ENCODE measurements at places on chromosomes 3 and 15.

DNA sequence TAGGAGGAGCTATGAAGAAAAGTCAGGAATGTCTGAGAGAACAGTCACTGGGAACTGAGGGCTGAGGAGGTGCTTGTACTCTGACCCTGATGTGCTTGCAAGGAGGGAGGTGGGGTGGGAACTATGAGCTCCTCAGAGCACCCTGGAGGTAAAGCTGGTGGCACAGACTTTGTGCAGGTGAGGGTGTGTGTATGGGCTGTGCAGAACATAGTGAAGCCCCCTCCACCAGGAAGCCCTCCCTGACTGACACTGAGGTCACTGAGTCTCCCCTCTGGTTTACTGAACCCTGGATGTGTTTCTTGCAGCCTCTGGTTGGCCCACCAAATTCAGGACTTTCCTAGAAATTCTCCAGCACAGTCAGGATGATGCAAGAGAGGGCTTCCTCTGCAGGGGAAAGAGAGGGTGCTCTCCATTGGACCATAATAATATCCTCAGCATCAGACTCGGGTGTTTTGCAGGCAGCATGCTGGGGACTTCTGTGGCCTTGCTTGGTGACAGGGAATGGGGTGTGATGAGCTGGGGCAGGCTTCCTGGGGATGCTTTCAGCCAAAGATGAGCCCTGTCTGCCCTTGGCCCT, 1.5 kb upstream of the ISLR start:
- DNase-seq: no peak

DNA sequence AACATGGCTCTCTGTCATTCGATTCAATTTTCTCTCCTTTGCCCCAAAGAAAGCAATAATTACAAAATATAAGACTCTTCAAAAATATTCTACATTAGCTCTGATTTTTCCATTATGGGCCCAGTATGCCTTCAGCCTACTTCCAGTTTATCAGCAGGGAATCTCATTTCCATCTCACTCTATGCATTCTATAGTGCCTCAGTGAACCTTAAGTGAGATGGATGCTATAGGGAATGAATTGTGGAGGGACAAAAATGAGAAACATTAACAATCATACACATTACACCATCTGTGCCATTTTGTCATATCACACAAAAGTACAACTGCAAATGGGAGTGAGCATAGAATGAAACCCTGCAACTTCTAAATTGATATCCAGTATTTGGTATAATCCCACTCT, 50.7 kb upstream of the TSPAN3 start:
- no peak for DNase-seq

GRCh38 chr3:119681279-119681678, 4.1 kb upstream of the COX17 start:
- DNase-seq: no peak

- DNase-seq: no peak
Observed at GRCh38 chr3:12394569-12395271, 89.6 kb upstream of the TSEN2 start.

DNA sequence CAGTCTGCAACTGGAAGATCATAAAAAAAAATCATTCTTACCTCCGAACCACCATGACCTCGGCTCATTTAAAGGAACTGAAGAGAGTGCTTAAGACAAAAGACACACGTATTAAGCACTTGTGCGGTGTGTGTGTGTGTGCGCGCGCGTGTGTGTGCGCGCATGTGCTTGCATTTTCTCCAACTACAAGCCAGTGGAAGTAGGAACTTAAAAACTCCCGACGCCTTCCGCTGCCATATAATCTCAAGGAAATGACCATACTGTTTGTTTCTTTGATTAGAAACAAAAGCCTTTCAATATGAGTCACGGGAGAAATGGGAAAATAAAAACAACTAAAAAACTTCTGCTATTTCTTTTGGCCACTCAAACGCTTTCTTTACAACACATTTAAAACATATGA, 32.4 kb downstream of the FRMD4B start:
- DNase-seq: no peak

DNA sequence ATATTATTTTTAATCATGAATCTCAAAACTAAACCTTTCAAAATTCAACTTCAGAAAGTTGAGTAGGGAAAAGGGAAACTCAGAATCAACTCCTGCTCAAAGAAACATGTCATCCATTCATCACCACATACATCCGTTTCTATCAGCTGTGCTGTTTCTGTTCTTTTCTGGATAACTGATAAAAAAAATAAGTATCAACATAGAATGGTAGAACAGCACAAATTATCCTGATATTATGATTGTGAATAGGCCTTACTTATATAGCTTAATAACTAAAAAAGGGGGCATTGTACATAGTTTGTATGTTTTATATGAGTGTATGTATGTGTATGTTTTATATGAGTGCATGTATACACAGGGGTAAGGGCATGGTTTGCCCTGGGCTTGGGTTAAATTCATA, 3.1 kb downstream of the TM4SF1 start:
- no peak for DNase-seq

DNA sequence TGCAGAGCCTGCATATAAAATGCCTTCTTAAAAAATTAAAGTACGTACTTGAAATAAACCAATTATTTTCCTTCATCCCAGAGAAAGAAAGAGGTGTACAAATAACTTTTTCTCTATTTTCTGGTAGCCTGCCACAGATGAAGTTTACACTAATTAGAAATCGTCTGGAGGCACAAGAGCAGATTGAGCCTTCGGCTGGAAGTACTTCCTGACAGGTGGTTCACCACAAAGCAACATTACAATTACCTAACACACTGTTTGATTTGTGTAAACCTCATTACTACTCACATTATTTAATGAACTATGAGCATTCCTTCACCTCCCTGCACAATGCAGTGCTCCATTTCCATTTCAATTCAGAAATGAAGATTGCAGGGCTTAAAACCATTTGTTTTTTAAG, 856.1 kb downstream of the SI start:
- DNase-seq: no peak

DNA sequence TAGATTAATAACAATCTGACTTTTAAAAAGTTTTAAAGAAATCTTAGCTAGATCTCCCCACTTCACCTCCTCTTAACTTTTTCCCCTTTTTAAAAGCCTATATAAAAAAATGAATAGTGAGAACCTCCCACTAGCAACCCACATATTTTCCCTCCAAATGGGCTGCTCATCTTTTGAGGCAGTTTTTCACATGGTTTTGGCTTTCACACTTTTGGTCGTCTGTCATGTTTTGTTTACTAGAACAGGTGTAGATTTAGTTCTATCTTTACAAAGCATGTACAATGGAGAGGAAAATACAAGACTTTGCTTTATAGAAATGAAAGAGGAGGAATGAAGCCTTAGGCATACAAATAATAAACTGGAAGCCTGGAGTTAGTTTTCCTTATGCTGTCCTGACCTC, 126.7 kb upstream of the EOMES start:
- DNase-seq: no peak

DNA sequence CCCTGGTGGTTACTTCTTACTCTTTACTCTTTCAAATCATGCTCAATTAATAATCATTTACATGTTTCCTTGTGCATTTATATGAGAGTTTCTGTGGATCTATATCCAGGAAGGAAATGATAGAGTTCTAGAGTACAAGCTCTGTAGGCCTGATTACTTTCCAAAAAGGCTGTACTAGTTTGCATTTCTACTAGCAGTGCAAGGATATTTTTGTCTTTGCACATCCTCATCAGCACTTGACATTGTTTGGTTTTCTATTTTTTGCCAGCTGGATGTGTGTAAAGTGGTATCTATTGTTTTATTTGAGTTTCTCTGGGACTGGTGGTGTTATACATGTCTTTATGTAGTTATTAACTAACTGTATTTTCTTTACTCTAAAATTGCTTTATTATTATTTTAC, 19.6 kb upstream of the SLC7A14 start:
- DNase-seq: no peak

- no peak for DNase-seq
Observed at GRCh38 chr15:61584410-61584809, 355.3 kb upstream of the RORA start.

- no peak for DNase-seq
Observed at GRCh38 chr3:57221883-57222282, 5.6 kb upstream of the APPL1 start.

DNA sequence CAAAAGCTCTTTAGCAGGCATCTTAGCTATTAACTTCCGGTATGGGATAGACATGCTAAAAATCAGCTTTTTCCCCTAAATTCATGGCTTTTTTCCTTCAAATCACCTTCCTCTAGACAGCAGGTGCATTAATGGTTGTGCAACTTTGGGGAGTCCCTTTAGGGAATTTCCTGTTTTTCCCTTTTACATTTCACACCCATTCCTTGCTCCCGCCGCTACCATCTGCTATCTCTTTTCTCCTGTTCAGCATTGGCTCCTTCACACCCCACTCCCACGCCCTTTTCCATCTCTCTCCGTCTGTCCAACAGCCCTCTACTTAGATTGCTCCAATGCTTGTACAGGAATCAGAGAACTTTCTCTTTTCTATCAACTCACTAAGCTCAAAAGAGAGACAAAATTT, 43.4 kb downstream of the FEZF2 start:
- DNase-seq: no peak

- DNase-seq: peak; percentile 8
Observed at GRCh38 chr3:171991166-171991565, 48.2 kb upstream of the FNDC3B start.

- no peak for DNase-seq
Observed at GRCh38 chr3:12808587-12808986, 12.1 kb downstream of the CAND2 start.

GRCh38 chr3:38317192-38317759, 29.3 kb upstream of the XYLB start:
- DNase-seq: no peak

DNA sequence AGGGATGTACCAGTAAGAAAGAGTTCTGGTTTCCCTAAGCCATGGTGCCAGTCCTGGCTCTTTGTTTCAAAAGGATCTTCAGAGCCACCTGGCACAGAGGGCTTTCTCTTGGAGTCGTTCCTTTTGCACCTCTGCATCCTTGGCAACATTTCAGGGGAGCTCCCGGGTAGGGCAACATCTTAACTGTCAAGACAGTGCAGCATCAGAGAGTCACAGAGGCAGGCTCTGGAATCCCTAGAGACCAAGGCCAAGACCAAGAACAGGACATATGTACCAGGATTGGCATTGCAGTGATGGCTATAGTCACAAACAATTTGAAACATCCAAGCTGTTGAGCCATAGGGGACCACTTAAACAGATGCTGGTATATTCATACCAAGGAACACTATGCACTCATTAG, 129.4 kb upstream of the ADPGK start:
- no peak for DNase-seq

DNA sequence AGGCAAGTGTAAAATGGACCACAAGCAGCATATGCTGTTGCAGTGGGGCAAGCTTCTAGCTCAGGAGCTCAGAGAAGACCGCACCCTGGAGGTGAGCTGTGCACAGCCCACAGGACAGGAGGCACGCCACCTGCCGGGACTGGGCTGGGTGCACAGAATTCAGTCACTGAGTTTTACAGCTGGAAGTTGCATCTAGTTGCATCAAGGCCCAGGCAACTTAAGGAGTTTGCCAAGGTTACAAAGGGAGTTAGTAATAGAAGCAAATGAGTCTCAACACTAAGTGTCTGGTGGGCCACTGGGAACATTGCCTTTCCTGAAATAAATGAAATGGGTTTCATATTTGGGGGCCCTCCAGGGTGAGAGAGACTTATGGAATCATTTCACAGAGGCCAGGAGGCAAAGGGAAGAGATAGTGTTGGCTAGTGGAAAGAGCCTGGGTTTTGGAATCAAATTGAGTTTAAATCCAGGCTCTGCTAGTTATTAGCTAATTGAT, 36.0 kb upstream of the TIMP4 start:
- DNase-seq: no peak

GRCh38 chr15:39685999-39686613, 96.5 kb downstream of the FSIP1 start:
- DNase-seq: peak; percentile 9

DNA sequence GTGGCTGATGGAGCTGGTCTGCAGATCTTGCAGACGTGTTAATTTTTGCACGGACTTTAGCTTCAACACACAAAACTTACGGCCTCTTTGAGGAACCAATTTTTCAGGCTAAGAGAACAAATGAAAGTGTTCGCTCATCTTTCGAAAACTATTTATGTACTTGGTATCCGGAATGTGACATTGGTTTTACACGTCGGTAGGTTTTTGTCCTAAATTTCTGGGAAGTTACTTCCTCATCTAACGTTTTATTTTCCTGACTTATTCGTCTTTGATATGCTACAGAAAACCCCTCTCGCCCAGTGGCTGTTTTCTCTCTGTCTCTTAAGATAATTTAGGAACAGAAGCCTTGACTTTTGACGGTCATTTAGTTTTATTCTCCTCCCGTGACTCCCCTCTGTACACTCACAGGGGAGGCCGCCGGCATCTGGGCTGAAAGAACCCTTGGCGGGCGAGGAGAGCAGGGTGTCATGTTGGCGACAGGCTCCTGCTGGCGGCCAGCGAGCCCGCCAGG, 834 bp upstream of the GREM1 start:
- no peak for DNase-seq

GRCh38 chr15:63351170-63351569, 30.5 kb downstream of the CA12 start:
- DNase-seq: no peak

GRCh38 chr15:96162322-96162721, 168.2 kb upstream of the NR2F2 start:
- DNase-seq: no peak

DNA sequence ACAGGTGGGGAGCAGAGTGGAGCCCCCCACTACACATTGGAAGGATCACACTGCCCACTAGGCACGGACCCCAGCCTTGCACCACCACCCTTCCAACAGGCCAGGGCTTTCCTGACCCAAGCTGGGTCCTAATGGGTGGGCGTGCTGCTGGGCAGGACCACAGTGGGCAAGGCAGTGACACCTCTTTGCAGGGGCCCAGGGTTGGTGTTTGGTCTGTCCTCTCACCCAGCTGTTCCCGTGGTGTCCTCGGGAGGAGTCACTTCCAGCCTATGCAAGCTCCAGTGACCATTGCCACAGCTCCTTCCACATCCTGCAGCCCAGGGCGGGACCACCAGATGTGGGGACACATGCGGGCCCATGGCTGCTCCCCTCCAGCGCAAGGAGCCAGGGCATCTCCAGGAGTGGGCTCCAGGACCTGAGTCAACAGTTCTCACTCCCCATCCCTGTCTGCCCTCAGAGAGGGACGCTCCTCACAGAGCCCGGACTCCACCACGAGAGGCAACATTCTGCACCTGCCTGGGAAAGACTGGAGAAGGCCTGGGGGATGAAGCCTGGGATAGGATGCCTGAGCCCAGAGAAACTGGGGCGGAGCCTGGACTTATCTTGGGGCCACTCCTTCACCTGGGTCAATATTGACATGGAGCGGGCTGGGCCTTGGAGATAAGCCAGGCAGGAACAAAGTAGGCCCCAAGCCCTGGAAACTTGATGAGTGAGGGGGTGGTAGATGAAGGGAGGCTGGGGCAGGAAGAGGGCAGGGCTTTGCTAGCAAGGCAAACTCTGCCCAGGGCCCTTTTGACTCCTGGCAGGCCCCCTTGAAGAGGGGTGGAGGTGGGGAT, 3.9 kb upstream of the VILL start:
- peak; percentile 82 for DNase-seq

DNA sequence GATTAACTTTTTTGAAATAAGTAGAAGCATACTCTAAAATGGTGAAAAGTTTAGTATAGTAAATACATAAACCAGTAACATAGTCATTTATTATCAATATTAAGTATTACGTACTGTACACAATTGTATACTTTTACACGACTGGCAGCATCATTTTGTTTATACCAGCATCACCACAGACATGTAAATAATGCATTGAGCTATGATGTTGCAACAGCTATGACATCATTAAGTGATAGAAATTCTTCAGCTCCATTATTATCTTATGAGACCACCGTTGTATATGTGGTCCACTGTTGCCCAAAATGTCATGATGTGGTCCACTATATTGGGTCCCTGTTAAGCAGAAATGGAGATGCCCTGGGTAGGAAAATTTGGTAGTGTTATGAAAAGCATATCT, 51.3 kb downstream of the DRD3 start:
- DNase-seq: no peak
